NCI-H460 (cell line): ENCODE measurements at places on chromosomes 11 and 22. TPM values are rescaled to one million over a fixed set of nuclear protein-coding genes. Genes with fewer than 3 reads are reported as not detected.

The LRRN4CL gene
- total RNA-seq: 0.02 TPM in 1 of 2 replicates, not detected in the other

DNA sequence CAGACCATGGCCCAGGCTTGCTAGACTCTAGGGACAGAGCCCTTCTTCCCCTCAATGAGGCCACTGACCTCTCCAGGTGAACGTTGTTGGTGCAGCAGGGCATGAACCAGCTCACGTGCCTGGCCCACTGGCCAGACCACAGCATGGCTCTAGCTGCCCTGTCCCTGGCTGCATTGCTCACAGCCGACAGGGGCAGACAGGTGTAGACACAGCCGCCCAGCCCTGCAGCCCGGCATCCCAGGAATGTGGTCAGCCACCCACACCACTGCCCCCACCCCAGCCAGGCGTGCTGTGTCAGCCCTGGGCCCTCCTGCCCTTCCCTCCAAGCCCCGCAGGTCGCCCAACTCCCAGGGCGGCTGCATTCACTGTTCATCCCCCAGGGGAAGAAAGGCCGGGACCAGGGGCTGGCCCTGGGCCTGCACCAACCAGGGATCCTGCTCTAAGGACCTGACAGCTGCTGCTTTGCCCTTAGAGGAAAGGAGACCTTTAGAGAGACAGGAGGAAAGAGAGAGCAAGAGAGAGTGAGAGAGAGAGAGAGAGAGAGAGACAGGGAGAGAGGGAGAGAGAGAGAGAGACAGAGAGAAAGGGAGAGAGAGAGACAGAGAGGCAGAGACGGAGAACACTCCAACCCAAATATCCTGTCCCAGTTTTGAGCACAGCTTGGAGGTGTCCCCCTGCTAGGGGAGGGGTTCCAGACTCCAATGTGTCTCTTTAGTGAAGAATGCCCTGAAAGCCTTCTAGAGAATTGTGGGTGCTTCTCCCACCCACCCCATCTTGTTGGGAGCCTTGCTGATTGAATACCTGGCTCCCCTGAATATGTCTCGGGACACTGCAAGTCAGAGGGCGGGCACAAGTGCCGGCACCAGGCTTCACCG is 44.2 kb upstream of the LINC01488 start:
- no peak for DNase-seq

GRCh38 chr11:83938148-83938547 is 652.0 kb upstream of the CCDC90B start:
- no peak for DNase-seq

- no peak for DNase-seq
Measured at GRCh38 chr22:49769691-49770546, 57.8 kb downstream of the BRD1 start.

- no peak for DNase-seq
Measured at GRCh38 chr22:38043151-38044039, 13.8 kb upstream of the PICK1 start.

- DNase-seq: no peak
Measured at GRCh38 chr22:19831016-19831415, 23.7 kb downstream of the GNB1L start.

The MPEG1 gene
- total RNA-seq: not detected in 2 replicates

GRCh38 chr11:119791701-119792151 is 62.7 kb upstream of the NECTIN1 start:
- no peak for DNase-seq

DNA sequence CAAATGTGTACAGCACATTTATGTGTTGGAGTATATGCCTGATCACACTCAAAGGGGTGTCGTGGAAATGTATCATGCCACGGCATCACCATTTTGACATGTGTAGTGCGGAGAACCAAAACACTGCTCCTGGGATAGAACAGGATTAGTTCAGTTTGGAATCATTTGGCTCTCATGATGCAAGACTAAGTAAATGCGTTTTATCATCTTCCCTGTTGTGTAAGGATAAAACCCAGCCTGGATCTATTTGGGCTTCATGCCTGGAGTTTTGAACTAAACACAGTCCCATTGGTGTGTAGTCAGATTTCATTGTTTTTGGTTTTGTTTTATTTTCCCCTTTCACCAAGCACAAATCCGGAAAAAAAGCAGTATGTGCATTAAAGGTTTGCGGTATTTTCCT is 574.3 kb downstream of the NTM start:
- no peak for DNase-seq

DNA sequence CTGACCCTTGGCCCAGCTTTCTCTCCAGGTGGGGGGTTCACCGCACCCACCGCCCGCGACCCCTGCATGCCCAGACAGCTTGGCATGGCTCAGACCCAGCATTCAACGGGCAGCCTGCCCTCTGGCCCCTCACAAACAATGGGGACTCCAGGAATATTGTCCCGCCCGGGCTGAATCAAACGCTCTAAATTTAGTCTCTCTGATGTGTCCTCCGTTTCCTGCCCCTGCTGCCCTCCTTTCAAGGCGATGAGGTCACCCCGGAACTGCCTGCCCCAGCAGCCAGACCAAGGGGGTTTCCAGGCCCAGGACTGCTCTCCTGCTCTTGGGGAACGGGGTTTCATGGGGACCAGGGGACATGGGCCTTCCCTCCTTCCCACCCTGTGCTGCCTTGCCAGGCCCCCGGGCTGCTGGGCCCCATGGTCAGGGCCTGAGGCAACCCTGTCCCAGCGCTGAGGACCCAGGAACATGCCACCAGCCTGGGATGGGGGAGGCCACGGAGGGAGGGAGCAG is 10.1 kb upstream of the PDGFB start:
- no peak for DNase-seq

GRCh38 chr11:47164321-47164720 is 12.4 kb downstream of the ARFGAP2 start:
- DNase-seq: no peak

The SYTL2 gene
- 36.4 and 39.2 TPM in 2 replicates for total RNA-seq

DNA sequence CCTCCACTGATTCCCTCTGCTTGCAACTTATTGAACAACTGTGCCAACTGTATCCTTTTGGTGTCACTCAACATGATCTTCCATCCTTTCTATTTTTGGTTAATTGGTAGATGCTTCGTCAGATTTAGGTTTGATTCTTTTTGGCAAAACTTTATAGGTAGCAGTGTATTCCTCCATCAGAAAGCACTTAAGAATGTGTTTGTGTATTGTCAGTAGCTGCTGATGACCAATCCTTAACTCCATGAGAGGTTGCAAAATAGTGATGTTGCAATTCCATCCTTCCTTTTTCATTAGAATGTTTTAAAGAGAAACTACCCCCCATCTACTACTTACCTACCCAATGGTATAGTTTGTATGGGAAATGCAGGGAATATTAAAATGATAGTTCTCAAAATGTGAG is 22.1 kb downstream of the FAM76B start:
- no peak for DNase-seq

The SHANK2 gene
- total RNA-seq: 5.3 and 6.8 TPM in 2 replicates

DNA sequence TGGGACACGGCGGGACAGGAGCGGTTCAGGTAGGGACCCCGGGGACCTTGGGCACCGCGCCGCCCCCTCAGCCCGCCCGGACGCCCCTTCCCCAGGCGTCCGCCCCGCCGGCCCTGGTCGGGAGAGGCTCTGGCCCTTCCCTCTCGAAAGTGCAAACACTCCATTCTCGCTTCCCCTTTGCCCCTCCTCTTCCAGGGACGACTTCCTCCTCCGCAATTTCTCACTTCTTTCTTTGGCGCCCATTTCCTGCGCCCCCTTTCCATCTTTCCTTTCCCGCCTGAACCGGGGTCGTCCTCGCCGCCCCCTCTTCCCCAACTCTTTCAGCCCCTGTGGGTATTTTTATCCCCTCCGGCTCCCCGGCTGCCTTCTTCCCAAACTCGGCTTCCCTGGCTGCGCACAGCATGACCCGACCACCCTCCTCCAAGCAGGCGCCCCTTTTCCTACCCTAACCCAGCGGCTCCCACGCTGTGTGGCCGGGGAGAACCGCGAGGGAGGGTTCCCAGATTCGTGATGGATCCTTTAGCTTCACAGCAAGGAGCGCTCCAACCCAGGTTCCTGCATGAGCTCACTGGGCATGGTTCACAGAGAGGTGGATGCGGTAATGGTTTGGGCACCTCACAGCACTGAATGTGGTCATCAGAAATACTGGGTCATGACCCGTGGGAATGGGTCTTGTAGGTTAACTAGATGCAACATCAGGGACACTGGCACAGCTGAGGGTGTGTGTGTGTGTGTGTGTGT is 689 bp downstream of the RAB39A start:
- no peak for DNase-seq

GRCh38 chr11:80255021-80255420 is 814.2 kb upstream of the TENM4 start:
- DNase-seq: no peak

GRCh38 chr11:131910523-131911387 is 540.3 kb downstream of the NTM start:
- DNase-seq: no peak

The MPPED1 gene
- not detected in 2 replicates for total RNA-seq

The MYOD1 gene
- total RNA-seq: 0.15 TPM in 1 of 2 replicates, not detected in the other

- no peak for DNase-seq
Measured at GRCh38 chr11:27907530-27907929, 200.4 kb downstream of the KIF18A start.

DNA sequence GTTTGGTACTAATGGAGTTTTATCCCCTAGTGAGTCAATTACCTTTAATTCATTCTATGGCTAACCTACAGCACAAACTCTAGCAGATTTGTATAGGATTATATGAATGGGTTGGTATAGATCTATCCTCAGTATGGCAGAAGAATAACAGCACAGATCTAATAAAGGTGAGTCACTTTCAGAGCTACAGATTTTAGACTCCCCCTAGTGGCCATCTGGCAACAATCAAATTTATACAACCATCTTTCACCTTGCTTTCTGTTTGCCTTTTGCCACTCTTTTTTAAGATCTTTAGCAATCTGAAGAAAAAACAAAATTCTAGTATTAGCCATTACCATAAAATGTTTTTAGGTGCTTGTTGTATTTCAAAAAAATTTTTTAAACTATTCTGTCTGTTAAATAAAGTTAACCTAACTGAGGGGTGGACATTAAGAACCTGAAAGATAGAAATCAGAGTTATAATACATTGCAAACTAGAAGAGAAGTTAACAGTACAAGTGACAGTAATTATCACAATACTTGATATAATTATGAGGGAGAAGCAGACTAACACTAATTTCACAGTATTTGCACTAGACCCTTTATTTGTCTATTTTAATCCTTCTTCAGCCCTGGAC is 25.8 kb downstream of the DDIAS start:
- peak; percentile 41 for DNase-seq

- DNase-seq: no peak
Measured at GRCh38 chr11:120613264-120614226, 102.0 kb downstream of the GRIK4 start.

GRCh38 chr11:67406420-67406968 is 2.6 kb downstream of the TBC1D10C start:
- no peak for DNase-seq

DNA sequence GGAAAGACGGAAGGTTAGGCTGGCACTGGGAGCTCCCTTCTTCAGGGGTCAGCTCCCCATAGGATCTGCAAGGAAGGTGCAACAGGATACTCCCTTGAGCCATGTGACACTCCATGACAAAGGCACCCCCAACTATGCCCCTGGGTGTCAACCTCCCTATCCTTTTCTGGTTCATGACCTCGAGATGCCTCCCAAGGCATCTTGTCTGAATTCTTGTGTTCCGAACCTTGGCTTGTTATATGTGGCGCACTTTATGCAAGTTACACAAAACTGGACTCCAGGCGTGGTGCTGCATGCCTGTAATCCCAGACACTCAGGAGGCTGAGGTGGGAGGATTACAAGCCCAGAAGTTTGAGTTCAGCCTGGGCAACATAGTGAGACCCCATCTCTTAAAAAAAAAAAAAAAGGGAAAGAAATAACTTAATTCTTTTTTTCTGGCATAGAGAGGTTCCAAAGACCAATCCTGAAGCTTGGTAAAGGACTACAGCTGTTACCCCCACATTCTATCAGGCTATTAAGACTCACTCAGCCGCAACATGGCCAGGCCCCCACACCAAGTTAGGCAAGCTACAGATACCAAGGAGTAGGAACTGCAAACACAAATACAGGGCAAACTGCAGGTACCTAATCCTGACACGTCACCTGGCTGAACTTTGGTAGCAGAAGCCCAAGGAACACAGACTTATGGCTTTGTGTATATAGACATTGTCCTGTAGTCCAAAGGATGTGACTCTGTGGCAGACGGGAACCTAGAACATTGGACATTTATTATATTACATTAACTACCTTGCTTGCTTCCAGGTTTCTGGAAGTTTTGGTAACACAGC is 1.4 kb downstream of the C11orf24 start:
- no peak for DNase-seq

GRCh38 chr22:46004105-46004866 is 27.3 kb upstream of the WNT7B start:
- DNase-seq: no peak

The NAALAD2 gene
- total RNA-seq: not detected in 2 replicates

DNA sequence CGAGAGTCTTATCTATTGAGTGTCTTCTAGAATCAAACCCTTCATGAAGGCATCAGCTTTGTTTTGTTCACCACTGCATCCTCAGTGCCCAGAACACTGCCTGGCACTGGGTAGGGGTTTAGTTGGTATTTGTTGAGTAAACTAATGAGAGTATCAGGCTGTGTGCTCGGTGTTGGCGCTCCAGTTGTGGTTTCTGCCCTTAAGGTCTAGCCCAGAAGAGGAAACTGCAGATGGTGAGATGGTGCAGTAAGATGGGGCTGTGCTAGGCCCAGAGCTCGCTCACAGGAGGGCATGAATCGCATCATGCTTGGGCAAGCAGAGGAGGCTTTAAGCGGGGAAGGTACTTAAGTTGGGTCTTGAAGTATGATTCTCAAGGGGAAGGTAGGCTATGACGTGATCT is 97.2 kb downstream of the FBXO7 start:
- DNase-seq: no peak

GRCh38 chr22:47067911-47068625 is 305.6 kb downstream of the TBC1D22A start:
- no peak for DNase-seq

DNA sequence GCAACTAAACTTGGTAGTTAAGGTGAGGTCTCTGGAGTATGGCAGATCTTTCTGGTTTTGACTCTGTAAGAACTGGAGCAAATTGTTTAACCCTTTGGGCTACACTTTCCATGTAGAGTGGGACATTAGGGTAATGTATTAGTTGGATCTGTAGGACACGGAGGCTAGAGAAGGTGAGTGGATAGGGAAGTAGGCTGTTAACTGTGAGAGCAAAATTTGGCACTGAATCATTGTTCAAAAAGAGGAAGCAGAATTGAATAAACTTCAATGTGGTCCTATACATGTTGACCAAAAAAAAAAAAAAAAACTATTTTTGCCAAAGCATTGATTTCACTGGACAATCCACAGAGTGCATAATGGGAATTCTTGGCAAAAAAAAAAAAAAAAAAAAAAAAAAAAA is 370.2 kb upstream of the CHORDC1 start:
- DNase-seq: no peak

The NCR3LG1 gene
- 9.8 and 11.6 TPM in 2 replicates for total RNA-seq

DNA sequence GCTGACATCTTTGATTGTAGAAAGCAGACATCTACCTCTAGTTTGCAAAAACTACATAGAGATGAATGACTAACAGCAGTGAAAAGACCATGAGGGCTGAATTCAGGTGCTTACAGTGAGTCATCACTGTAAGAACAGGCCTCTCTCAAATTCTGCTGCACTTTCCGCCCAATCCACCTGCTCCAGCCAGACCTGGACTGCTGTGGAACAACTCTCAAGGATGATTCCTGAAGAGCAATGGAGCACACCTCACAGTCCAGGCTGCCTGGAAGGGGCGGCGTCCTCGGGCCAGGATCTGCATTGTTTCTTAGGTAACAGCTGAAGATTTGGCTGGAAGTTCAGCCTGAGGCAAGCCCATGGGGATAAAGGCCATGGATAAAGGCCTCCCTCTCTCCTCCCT is 15.1 kb downstream of the APOL2 start:
- no peak for DNase-seq

- no peak for DNase-seq
Measured at GRCh38 chr11:14451825-14452224, 47.8 kb downstream of the COPB1 start.

GRCh38 chr11:109818290-109818689 is 274.9 kb upstream of the ZC3H12C start:
- DNase-seq: no peak

The DUSP18 gene
- 5.0 and 6.7 TPM in 2 replicates for total RNA-seq
